ENCODE measurements at places on chromosomes 11 and 22. TPM values are rescaled to one million over a fixed set of nuclear protein-coding genes. Genes with fewer than 3 reads are reported as not detected.

The ENTHD1 gene
- total RNA-seq: not detected

The NOX4 gene
- 4.9 TPM for total RNA-seq

The DDTL gene
- total RNA-seq: 1.5 TPM

The MPZL3 gene
- total RNA-seq: 1.3 TPM

The KRTAP5-7 gene
- not detected for total RNA-seq

The BRMS1 gene
- 12.7 TPM for total RNA-seq

The GP1BB gene
- total RNA-seq: not detected

The DDI1 gene
- total RNA-seq: not detected

DNA sequence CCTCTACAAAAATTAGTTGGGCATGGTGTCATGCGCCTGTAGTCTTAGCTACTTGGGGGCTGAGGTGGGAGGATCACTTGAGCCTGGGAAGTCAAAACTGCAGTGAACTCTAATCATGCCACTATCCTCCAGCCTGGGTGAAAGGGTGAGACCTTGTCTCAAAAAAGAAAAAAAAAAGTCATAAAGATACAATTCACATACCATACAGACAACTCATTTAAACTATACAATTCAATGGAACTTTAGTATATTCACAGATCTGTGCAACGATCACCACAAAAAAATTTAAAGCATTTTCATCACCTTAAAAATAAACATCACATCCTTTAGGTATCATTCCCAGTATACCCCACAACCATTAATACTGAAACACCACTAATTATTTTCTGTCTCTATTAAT is 201.2 kb downstream of the PGR start:
- DNase-seq: no peak

- DNase-seq: no peak
These were observed 39.5 kb upstream of the SLC5A12 start for GRCh38 chr11:26761361-26761809.

DNA sequence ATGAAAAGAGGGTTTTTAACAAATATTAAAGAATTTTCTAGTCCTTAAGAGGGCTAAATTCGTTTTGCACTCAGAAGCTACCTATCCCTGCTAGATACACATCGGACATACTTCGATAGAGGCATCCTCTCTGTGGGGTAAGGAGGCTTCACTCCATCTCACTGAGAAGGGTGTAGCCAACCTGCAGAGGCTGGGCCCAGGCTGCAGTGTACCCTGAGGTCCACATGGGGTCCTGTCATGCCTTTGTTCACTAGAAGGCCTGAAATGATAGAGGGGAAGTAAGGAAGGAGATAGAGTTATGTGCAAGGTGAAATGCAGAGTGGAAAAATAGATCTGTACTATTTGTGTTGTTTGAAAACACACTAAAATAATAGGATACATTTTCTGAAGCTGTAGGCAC is 45.6 kb downstream of the IGSF9B start:
- DNase-seq: no peak

DNA sequence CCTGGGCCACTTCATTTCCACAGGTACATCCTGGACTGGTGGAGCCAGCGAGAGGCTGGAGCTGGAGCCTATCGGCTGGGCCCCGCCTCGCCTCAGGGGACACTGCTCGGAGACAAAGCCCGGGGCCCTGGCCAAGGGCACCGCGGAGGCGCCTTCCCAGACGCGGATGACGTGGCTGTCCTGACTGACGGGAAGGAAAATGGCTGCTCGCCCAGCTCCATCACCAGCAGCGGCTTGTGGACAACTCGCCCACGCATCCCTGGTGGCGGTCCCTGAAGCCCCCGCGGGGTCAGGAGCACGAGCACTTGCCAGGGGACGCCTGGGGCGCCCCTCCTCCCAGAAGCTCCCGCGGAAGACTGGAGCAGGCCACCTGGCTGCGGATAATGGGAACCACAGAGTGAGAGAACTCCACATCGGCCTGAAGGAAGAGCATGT is 49.6 kb downstream of the CECR2 start:
- peak; percentile 86 for DNase-seq

DNA sequence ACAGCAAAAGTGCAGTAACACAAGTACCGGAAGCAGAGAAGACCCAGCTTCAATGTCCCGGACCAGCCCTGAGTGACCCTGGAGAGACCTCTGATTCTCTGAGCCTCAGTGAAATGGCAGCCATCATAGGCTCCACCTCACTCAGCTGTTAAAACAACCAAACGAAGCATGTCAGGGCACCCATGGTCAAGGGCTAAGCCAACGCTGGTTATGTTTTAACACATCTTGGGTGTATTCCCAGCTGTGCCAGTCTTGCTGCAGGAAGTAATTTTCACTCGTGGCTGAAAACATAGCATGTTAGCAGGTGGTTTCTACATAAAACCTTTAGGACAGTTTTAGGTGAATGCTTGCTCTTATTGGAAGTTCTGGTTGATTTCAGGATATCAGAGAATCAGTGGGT is 30.9 kb downstream of the LMO2 start:
- DNase-seq: no peak

DNA sequence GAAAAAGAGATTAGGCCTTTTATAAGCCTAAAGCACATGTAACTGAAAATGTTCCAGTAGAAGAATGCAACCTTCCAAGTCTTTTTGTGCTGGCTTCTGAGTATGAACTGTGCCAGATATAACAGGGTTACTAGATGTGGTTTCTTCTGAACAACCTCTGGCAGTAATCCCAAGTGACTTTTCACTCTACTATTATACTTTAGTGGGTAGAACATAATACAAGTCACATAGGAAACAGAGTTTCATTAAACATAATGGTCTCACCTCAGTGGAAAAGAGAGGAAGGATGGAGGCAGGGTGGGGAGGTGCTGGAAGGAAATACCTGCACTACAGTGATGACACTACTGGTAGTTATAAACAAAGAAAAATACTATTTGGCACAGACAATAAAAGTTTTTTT is 81.3 kb downstream of the PHF21A start:
- no peak for DNase-seq

- DNase-seq: peak; percentile 72
These were observed 1.0 kb upstream of the RELA start for GRCh38 chr11:65663639-65664200.

DNA sequence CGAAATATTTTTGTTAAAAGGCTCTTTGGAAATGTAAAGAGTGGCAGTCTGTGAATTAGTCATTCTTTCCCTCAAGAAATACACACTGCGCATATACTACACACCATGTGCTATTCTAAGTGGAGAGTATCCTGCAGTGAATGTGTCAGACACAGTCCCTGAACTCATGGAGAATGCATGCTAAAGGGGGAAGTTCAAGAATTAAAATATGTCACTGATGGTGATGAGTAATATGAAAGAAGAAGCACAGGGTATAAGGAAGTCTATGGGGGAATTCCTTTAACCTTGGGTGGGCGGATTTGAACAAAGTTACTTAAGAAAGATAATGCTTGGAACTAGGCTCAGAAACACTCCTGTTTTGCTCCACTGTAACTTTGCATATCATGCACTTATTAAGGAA is 153.0 kb downstream of the LRRC4C start:
- DNase-seq: no peak

DNA sequence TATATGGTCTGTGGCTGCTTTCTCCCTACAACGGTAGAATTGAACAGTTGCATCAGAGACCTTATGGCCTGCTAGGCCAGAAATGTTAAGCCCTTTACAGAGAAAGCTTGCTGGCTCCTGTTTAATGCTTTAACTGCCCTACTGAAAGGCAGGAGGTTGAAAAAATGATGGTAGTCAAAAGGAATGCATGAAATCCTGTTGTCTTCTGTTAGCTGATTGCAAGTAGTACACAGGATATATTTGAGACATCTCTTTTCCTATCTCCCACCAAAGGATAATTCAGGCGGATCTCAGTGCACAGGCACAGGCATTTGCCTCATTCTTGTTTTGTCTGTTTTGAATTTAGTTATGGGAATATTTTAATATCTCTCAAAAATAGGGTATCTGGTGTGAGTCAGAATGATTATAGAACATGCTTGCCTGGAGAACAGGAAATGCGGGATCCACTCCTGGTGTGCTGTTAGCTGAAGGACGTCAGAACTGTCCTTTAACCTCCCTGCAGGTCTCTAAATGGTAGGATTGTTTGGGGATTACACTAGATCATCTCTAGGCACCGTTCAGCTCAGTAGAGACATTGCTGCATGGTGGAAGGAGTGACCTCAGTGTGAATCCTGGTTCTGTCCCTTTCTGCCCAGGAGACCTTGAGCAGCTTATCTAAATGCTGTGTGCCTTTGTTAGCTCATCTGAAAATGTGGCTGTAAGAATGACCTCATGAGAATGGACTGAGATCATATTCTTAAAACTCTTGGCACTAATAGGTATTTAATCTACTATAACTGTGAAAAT is 49.5 kb downstream of the PACS1 start:
- no peak for DNase-seq

DNA sequence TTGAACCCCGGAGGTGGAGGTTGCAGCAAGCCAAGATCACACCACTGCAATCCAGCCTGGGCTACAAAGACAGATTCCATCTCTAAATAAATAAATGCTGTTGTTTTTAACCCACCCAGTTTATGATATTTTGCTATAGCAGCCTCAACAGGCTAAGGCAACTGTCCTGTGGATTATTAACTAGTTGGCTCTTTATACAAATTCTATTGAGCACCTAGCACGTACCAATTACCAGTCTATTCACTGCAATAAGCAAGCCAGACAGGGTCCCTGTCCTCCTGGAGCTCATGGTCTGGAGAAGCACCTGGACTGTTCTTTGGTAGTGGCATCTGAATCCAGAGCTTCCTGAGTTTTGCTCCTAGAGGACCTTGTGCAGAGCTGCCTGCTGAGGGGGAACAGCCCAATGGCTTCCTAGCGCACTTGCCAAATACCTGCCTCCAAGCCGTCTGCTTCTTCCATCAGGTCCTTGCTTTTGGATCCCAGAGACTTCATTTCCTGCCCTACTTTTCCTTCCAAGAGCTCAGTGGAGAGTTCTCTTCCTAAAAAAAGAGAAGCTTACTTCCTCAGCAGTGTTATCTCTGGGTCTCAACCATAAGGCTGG is 49.9 kb upstream of the MICAL2 start:
- no peak for DNase-seq

- DNase-seq: no peak
These were observed 11.8 kb downstream of the ROBO3 start for GRCh38 chr11:124876818-124877630.

DNA sequence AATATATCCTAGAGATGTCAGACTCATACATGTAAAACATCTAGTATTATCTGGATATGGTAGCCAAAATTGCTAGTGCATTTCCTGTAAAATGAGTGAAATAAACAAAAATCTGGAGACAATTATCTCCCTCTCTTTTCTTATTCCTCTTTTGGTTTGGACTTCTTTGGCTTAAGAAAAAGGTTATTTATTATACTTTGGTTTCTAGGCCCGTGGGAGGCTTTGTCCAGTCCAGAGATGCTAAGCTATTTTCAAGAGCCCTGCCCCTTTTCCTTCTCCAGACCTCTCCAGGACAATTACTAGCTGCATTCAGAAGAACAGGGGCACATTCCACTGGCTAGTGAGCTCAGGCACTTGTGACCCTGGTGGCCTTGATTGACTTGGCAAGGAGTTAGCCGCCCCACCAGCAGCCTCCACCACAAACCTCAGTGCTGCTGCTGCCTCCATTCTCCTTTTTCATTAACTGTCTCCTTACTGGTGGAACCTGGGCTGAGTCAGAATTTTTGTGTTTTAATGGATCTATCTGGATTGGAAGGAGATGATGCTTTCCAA is 747.3 kb upstream of the TENM4 start:
- no peak for DNase-seq

DNA sequence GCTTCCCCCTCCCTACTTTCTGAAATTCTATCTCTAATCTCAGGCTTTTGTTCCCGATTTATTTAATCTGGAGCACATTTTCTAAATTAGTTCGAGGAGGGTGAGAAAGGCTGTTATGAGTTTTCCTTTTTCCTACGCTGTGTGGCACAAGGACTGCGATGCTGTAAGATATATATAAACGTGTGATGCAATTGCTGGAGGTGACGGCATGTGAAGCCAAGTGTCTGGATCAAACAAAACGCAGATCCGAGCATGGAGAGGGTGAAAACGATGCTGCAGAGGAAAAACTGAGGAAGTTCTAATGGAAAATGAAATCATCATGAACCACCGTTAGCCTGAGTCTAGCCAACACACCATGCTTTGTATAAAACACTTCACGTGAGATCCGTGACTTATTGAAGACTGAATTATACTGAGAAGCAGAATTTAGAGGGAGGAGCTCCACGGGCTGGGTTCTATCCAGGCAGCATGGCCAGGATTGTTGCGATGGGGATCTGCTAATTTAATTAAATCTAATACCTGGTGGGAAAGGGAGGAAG is 4.4 kb downstream of the PKNOX2 start:
- DNase-seq: no peak

DNA sequence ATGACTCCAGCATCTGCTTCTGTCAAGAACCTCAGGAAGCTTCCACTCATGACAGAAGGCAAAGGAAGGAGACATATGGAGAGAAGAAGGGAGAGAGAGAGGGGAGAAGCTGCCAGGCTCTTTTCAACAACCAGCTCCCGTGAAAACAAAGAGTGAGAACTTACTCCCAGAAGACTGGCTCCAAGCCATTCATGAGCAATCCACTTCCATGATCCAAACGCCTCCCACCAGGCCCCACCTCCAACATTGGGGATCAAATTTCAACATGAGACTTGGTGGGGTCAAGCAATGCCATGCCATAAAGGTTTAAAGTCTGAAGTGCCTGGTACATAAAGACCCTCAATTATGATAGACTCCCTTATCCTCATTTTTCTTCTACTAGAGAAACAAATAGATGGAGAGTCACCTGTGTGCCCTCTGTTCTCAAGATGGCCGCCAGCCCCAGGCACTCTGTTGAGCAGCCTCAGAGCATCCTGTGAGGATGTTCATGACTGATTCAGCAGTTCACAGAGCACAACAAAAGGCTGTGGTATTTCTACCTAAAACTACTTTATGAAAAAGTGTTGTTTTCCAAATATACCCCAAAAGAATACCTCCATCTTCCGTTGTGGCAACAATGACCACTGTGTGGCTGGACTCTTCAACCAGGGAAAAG is 69.0 kb upstream of the CRTAM start:
- DNase-seq: no peak

GRCh38 chr22:32958001-32958400 is 100.2 kb downstream of the SYN3 start:
- no peak for DNase-seq

DNA sequence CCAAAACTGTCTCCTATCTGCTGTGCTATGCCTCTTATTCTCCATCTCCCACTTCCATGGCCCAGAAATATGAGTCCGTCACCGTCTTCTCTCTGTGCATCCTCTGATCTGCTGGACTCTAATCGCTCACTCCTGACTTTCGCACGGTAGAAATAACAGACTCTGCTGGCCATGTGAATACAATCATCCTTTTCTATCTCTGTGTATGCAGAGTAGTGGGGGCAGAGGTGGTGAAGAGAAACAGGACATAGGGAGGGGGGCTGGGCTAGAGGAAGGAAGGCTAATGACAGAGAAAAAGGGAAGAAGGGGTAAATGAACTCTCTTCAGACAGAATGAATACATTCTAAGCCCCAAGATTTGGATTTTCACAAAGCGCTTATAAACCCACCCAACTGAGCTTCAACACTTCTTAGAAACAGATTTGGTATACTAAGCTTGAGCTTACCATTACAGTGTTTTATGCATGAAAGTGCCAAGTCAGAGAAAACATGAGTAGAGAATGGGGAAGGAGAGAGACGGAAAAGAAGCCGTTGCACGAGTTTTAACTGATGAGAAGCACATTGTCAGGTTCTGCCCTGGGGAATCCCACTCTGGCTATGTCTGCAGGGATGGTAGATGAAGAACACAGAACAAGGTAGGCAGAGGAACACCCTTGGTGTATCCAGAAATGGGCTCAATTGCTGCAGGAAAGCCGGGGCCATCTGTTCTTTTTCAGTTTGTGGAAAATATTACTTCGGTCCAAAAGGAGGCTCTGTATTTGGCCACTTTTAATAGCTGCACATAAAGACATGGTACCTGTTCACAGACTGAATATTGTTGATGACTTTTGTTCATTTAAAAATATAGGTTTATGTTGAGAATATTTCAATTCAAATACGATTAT is 324.7 kb downstream of the ETS1 start:
- no peak for DNase-seq
